ENCODE measurements at places on chromosomes 6 and 20.
A peak's percentile ranks its signal among the peaks of the same experiment; 100 is the strongest.

DNA sequence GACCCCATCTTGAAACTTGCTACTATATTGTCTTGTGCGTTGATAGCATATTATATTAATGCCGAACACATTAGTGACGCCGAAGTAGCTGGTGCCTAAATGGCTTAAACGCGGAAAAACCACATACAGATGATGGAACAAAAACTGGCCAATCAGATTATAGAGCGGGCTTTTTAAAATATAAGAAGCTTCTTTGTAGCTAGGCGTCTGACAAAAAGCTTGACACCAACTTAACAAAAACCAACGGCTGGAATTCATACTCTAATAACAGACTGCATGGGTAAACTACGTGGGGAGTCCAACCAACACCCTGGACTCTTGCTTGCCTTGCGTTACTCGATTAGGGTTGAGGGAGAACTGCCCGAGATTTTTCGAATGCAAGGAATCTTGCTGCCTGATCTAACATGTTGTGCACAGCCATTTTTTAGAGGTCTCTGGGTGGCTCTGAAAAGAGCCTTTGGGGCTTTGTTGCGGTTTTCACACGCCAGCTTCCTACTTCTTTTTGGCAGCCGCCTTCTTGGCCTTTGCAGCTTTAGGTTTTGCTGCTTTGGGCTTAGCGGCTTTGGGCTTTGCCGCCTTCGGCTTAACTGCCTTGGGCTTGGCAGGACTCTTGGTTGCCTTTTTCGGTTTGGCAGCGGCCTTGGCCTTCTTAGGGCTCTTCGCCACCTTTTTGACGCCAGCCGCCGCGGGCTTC is 45.7 kb downstream of the OR2B2 start:
- DNase-seq = no peak

- no peak for DNase-seq
Measured at GRCh38 chr6:89214197-89214596, 3.0 kb downstream of the GABRR1 start.

GRCh38 chr6:109912118-109912517 is 66.0 kb upstream of the GPR6 start:
- DNase-seq = no peak

DNA sequence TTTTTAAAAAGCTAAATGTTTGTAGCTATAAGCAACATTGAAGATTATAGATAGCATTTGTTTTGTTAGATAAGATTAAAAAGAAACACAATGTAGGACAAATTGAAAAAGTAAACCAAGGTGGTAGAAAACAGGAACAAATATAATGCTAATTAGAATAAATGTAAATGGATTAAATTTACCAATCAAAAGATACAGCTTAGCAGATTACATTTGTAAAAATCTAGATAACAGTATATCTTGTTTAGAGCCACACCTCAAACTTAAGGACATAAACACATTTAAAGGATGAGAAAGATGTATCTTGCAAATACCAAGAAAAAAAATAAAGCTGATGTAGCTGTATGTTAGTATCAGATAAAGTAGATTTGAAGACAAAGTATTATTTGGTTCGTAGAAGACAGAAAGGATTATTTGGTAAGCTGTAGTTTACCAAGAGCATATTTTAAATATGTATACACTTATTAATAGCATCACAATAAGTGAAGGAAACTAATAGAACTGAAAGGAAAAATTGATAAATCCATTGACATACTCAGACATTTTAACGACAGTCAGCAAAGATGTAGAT is 107.2 kb downstream of the TULP4 start:
- DNase-seq = no peak

DNA sequence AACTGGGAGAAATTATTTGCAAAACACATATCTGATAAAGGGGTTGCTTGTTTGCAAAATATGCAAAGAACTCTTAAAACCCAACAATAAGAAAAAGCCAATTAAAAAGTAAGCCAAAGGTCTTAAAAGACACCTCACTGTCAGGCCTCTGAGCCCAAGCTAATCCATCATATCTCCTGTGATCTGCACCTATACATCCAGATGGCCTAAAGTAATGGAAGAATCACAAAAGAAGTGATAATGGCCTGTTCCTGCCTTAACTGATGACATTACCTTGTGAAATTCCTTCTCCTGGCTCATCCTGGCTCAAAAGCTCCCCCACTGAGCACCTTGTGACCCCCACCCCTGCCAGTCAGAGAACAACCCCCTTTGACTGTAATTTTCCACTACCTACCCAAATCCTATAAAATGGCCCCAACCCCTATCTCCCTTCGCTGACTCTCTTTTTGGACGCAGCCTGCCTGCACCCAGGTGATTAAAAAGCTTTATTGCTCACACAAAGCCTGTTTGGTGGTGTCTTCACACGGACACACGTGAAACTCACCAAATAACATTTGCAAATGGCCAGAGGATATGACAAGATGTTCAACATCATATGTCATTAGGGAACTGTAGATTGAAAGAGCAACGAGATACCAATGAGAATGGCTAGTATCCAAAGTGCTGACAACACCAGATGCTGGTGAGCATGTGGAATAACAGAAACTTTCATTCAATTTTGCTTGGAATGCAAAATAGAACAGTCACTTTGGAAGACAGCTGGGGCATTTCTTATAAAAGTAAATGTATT is 565.0 kb upstream of the ADGRB3 start:
- no peak for DNase-seq

DNA sequence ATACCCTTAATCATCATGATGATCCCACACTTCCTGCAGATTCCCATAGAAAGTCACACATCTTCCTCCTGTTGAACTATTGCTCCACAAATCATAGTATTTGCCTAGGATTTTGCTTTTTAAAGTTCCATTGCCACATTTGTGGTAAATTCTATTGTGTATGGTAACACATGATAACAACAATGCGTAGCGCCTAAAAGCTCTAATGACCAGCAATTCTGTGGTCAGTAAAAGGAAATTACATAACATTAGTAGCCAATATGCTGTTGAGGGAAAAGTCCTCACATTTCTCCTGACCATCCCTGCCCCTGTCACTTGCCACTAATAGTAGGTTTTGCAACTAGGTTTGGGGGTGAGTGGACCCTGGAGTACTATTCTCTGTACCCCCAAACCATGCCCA is 31.8 kb upstream of the PDE7B start:
- DNase-seq = no peak

- no peak for DNase-seq
Measured at GRCh38 chr6:5995949-5996713, 10.6 kb downstream of the NRN1 start.

GRCh38 chr6:4210629-4211419 is 75.4 kb upstream of the ECI2 start:
- DNase-seq = peak; percentile 7

GRCh38 chr6:22325481-22325880 is 28.6 kb upstream of the PRL start:
- DNase-seq = no peak

- no peak for DNase-seq
Measured at GRCh38 chr6:18034798-18035202, 47.4 kb upstream of the KIF13A start.

GRCh38 chr20:48861444-48861843 is 33.6 kb upstream of the PREX1 start:
- DNase-seq = no peak

- no peak for DNase-seq
Measured at GRCh38 chr6:35081426-35081851, 59.7 kb downstream of the TCP11 start.

DNA sequence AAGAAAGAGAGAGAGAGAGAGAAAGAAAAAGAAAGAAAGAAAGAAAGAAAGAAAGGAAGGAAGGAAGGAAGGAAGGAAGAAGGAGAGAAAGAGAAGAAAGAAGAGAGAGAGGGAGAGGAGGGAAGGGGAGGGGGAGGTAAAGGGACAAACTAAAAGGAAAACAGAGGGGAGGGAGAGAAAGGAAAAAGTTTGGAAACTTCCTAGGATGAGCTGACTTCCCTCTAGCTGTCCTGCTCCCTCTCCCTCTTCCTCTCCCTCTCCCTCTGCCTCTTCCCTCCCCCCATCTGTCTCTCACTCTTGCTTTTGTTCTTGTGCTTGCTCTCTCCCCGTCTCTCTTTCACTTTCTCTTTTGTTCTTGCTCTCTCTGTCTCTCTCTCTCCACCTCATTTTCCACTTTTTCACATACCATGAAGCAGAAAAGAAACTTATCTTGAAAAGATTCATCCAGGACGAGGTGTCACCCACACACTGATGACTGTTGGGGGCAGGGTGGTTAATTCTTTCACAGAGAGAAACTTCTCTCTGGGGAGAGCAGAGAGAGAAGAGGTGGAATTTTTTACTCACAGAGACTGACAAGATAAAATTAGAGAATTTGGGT is 56.4 kb upstream of the DUSP22 start:
- DNase-seq = no peak

GRCh38 chr6:105677671-105678475 is 275.0 kb upstream of the PREP start:
- no peak for DNase-seq

All from stimulated activated CD8-positive, alpha-beta memory T cell treated with anti-CD3 and anti-CD28 coated beads, Interleukin-15, amount 100 ng/mL, for 24 hours (primary cell).